ENCODE measurements at places on chromosomes 3 and 15.

GRCh38 chr3:42684632-42685362 is 540 bp upstream of the KLHL40 start:
- no peak for DNase-seq

DNA sequence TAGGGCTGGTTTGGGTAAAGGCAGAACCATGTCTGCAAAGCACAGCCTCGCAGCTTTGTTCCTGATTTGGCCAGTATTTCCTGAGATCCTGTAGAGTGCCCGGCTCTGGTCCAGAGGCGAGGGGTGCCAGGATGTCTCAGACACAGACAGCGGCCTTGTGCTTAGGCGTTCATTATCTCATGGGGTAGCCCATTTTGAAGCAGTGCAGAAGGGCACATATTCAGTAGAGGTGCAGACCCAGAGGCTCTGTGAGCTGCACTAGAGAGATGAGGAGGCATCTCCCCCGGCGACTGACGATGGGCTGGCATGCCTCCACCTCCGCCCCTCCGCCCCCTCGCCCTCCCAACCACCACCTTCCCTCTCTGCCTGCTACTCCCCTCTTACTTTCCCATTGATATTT is 170.3 kb downstream of the CHDH start:
- no peak for DNase-seq

- DNase-seq, result no peak
These were observed 345.3 kb downstream of the TIGIT start for GRCh38 chr3:114639171-114639570.

- DNase-seq, result no peak
These were observed 90.5 kb downstream of the TGFBR2 start for GRCh38 chr3:30696896-30697295.

GRCh38 chr3:31680072-31680870 is 147.5 kb downstream of the STT3B start:
- no peak for DNase-seq

DNA sequence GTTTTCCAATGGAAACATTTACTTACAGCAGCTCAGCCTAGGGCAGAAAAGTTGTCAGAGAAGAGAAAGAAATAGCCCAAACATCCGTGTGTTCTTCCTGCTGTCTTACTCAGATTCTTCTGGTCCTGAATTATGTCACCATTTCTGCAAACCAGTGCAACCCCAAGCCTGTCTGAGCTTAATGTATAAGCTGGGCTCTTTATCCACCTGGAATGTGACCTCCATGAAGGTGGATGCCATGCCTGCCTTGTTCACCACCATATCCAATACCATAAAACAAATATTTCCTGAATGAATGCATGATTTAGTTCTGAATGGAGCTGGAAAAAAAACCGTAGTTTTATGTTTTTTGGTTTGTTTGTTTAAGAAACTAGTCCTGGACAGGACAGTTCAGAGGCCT is 150.9 kb downstream of the RYR3 start:
- no peak for DNase-seq

GRCh38 chr3:101212730-101213129 is 107.6 kb downstream of the IMPG2 start:
- DNase-seq, result no peak

- DNase-seq, result no peak
These were observed 491.1 kb downstream of the ZNF385D start for GRCh38 chr3:21259896-21260295.

DNA sequence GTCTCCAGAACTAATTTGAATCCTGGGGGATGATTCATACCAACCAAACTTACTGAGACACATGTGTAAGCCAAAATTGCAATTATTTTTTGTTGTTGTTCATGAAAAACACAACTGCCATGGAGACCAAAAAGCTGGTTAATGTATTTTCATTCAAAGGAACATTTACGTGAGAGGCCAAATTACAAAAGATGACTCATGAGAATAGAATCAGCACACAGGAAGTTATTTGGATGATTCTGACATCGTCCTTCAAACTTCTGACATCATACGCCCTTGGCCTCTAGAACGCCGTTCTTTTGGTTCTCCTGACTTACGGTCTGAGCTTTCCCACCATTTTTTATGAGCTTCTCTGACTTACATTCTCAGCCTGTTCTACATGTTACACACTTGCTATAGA is 3.0 kb upstream of the ZNF280D start:
- no peak for DNase-seq

- no peak for DNase-seq
These were observed 48.0 kb downstream of the PTH1R start for GRCh38 chr3:46925585-46925934.

DNA sequence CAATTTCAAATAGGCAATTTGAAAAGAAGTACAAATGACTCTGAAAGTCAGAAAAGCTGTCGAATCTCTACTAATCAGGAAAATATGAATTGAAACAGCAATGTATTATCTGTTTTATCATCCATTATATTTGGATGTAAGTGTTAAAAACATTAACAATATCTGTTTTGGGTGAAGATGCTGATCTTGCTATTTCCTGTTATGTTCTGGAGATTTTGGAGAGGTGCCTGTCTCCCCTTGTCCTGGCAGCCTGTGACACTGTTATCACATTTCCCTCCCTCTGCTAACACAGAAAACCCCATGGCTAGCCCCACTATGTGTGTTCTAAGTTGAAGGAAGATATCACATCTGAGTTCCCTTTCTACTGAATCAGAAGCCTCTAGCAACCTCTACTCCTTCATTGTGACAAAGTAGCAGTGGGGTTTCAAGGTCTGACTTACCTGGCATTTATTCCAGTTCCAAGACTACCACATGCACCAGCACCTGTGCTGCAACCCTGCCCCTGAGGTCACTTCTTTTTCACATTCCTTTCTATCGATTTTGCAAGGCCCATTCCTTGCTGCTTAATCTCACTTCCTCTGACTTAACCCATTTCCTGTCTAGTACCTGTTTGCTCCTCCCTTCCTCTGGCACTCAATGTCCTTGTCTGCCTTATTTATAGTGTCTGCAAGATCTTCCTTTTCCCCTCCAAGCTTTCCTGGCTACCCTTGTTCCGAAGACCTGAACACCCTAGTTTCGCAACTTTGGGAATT is 95.5 kb upstream of the COL8A1 start:
- DNase-seq, result no peak

DNA sequence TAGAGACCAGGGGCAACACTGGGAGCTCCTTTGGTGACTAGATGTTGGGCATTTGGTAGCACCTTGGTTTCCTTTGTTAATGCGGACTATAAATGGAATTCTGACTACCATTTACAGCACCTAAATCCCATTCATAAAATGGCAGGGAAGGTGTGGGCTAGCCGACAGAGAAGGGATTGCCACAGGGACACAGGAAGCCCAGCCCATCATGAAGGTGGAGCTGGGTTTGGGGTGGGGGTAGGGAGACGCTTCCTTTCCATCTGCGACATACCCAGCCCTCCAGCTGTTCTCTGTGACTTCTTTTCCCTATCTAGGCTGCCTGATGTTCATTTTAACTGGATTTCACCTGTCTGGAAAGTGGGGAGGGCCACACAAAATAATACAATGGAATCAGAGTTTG is 21.0 kb downstream of the ABHD2 start:
- no peak for DNase-seq

GRCh38 chr15:41259546-41260189 is 28.6 kb downstream of the CHP1 start:
- no peak for DNase-seq

DNA sequence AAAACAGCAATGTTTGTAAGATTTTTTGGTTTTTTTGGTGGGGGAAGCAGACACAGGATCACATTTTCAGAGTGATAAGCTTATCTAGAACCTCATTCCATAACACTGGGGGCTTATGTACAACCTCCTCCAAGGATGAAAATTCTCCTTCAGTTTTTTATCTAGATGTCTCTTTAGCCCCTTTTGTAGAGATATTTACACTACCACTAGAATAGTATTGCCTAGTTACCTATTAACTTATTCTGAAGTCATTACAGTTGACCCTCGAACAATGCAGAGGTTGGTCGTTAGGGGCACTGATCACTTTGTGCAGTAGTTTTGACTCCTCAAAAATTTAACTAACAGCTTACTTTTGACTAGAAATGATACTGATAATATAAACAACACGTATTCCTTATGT is 32.8 kb downstream of the IFT57 start:
- no peak for DNase-seq

DNA sequence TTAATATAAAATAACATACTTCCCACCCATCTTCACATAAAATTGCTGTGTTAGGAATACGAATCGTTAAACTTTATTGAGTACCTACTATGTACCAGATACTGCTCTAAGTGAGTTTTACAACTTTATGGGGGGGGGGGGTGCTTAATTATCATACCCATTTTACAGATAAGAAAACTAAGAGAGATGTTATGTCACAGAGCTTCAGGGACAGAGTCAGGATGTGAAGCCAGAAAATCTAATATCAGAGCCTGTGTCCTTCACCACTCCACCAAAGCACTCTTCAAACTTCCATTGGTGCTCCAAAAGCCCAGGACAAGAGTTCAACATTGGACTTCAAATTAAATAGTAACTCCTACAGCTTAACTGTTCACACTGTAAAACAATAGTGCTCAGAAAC is 8.6 kb downstream of the LINS1 start:
- DNase-seq, result no peak

GRCh38 chr3:183711516-183711915 is 13.9 kb downstream of the YEATS2 start:
- no peak for DNase-seq

DNA sequence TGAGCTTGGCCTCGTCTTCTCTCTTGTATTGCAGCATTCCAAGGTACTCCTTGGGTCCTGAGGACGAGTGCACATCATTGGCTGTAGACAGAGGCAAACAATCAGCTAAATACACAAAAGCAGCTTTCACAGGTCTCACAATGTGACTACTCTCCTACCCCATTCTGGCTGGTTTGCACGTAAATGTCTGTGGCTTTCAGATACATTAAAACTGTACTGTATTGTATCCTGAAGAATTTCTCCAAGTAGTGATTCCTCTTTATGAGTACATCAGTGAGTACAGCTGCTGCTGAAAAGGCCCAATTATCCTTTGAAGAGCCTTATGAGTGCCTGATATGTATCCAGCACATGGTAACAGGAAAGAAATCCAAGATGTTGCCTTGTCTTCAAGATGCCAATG is 22.0 kb upstream of the GNB5 start:
- DNase-seq, result no peak

DNA sequence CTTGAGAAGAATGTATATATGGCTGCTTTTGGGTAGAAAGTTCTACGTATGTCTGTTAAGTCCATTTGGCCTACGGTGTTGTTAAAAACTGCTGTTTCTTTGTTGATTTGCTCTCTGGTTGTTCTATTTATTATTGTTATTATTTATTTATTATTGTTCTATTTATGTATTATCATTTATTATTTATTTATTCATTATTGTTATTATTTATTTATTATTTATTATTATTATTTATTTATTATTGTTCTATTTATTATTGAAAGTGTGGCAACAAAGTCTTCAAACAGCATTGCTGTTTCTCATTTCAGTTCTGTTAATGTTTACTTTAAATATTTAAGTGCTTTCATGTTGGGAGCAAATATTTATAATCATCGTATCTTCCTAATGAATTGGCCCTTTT is 66.7 kb downstream of the SI start:
- no peak for DNase-seq

DNA sequence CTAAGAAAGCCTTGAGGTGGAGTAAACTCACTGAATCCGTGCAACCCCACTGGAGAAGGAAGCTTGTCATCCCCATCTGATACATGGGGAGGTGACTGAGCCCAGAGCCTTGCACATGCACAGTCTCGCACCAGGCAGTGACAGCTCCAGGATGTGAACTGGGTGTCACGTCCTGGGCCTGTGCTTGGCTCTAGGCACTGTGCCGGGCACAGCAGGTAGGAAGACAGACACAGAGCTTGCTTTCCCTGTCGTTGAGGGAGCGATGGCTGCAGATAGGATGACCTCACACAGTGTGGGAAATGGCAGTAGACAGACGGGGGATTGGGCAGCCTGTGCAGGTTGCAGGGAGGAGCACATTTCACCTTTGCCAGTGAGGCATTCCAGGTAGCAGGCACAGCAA is 12.2 kb upstream of the ATP2B2 start:
- no peak for DNase-seq

DNA sequence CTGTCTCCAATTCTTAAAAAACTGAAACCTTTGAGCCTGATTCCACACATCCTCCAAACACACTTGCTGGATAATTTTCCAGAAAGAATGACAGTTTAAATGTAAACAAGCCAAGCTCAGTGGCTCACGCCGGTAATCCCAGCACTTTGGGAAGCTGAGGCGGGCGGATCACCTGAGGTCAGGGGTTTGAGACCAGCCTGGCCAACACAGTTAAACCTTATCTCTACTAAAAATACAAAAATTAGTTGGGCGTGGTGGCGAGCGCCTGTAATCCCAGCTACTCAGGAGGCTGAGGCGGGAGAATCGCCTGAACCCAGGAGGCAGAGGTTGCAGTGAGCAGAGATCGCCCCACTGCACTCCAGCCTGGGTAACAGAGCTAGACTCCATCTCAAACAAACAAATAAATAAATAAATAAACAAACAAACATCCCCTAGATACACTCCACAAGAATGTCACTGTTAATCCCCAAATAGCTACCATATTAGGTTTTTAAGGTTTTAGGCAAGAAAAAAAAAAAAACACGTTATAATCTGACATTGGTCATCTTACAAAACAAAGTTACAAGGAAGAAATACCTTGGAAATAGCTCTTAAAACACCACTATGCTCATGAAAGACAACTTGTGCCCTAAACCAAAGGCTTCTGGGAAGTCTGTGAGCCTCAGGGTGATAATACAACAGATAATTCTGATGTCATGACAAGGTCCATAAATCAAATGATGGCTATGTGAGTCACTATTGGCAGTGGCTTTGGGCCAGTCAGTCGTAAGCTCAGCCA is 13.2 kb downstream of the TNIK start:
- DNase-seq, result no peak
